ENCODE measurements at places on chromosomes 5 and 9.
A peak's percentile ranks its signal among the peaks of the same experiment; 100 is the strongest.

DNA sequence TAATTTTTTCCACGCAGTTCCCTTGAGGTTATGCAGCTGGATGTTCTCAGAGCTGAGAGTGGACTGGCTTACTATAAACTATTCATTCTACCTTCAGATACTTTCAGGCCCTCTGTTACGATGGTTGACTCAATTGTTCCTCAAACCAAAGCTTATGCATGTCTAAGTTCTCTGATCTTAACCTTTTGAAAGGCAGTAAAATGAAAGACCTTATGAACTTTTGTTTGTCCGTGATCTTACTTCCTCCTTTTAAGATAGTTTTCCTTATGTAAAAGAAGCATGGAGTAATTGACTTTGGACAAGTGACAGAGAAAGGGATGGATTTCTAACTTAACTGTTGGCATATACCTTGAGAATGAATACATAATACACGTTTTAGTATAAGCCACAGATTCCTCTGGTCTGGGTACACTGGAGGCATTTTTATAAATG lies 575.7 kb downstream of the PDE4D start:
- DNase-seq: no peak

GRCh38 chr9:18776836-18777820 lies 255.9 kb downstream of the SAXO1 start:
- DNase-seq: no peak

DNA sequence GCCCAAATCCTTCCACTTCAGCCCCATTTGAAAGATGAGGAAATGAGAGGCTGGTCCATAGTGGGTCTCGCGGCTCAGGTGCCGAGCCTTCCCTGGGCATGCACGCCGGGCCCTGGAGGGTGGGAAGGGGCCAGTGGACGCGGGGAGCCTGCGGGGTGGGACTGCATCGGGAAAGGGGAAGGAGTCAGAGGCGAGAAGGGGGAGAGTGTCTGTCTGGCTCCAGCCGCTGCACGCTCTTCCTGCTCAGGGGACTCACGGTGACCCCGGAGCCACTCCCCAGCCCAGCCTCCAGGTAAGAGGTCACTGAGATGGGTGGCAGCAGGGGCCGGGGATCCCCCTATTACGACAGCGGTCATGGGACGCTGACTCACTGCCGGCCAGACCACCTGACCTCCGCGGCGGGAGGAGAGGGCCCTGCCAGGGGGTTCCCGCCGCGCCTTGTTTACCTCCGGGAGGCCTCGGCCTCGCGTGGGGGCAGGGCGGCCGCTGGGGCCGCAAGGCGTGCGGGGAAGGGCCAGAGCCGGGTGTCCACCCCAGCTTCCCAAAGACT lies 1.9 kb upstream of the SQSTM1 start:
- DNase-seq: peak; percentile 76

GRCh38 chr5:5139777-5140478 lies at the start of gene ADAMTS16:
Gene ADAMTS16, plus strand, starts transcription at chr5:5140330. Its CDS starts 138 bp downstream, at chr5:5140468.
- DNase-seq: no peak

DNA sequence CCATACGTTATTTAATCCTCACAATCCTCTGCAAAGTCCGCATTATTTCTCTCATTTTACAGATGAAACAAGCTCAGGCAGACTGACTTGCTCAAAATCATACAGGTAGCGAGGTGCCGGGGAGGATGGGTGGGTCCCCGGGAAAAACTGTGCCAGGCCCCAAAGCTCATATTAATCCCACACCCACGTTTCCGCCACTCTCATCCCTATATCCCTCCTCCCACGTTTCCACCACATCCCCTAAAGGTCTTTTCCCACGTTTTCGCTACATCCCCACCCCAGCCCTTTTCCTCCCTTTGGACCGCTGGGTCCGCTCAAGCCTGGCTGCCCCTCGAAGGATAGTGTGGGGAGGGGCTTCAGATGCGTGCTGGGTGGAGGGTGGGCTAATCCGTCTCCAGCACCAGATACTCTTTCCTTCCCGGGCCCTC lies 434 bp upstream of the FSD1L start:
- no peak for DNase-seq

DNA sequence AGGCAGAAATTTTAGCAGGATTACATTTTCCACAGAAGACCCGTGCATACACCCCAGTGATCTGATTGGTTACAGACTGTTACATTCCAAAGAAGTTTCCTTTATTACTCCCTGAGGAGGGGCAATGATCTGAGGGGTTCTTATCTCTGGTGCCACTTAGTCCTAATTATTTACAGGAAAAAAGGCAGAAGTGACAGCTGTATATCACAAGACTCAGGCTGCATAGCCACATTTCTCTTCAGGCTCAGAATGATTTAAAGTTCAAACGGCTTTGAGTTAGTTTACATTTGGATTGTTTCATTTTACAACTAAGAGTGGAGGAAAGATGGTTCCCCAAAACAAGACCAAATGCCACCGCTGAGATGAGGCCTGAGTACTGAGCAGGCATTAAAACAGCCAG lies 17.3 kb downstream of the NAIF1 start:
- DNase-seq: no peak

GRCh38 chr9:90827181-90827871 lies 25.7 kb downstream of the SYK start:
- no peak for DNase-seq

DNA sequence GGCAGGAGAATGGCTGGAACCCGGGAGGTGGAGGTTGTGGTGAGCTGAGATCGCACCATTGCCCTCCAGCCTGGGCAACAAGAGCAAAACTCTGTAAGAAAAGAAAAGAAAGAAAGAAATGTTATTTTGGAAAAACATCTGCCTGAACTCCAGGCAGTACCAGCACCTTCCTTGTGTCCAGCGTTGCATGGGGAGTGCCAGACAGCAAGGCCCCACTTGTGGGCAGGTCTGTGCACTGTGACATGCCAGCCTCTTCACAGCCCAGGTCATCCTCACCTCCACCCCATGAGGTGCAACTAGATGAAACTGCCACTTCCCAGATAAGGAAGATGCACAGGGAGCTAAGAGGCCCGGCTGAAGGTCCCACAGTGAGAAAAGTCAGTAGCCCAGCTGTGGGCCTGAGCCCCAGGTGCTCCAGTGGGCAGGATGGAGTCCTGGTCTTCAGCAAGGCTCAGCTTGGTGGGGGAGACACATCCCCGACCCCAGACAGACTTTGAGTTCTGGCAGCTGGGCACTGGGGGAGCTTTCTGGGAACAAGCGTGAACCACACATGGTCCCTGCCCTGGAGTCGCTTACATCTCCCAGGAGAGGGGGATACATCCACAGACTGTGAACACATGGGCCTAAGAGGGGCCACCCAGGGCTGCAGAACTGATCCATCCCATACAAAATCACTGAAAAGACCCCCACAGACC lies 146.9 kb upstream of the IER5L start:
- no peak for DNase-seq

DNA sequence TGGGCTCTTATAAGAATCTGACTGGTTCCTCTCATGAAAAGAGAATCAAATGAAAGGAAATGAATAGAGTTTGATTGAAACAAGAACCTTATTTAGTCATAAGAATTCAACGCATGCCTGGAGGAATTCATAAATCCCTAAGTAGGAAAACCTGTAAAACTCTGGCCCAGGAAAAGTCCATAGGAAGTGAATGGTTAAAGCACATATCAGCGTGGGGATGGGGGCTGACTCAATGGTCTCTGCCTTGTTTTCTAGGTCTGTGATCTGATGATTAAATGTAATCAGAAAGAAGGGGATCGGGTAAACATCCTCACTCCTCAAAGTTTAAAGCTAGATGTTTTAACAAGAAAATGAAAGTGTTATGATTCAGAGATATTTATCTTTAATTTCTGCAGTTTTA lies 759.4 kb upstream of the C9orf72 start:
- no peak for DNase-seq

GRCh38 chr5:2103940-2104339 lies 221.2 kb upstream of the IRX4 start:
- DNase-seq: no peak

GRCh38 chr9:3447788-3448187 lies 78.0 kb downstream of the RFX3 start:
- no peak for DNase-seq

DNA sequence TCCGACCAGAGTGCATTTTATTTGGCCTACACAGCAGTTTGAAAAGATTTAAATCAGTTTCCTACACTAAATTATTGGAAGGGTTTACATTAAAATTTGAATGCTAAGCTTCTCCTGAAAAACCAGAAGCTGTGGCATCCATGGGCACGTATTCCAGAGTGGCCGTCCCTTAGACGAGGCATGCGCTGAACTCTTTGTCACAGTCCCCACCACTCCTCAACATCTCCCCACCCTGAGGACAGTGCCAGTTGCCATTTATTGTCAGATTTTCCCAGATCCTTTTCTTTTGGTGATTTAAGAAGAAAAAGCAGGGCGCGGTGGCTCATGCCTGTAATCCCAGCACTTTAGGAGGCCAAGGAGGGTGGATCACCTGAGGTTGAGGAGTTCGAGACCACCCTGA lies 39.9 kb upstream of the UNC5A start:
- DNase-seq: no peak

DNA sequence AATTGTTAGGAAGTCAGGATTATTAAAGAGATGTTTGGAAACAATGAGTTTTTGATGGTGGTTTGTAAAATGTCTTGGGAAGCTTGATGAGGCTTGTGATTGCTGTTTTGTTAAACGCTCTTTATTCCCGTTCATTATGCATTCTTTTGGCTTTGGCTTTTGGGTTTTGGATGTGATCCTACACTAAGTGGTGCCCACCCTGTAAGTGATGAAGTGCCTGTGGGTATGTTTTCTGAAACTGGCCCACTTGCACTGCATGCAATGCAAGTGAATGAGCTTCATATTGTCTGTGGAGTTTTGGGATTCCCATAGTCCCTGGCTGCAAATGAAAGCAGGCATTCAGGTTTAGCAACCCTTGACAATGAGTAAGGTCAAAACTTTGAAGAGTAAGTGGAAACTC lies 1035.5 kb upstream of the WWC1 start:
- DNase-seq: no peak

GRCh38 chr9:17349831-17350230 lies 215.0 kb downstream of the CNTLN start:
- DNase-seq: no peak

GRCh38 chr9:107809871-107810460 lies 320.4 kb upstream of the KLF4 start:
- no peak for DNase-seq

GRCh38 chr9:13728131-13728530 lies 448.6 kb upstream of the MPDZ start:
- no peak for DNase-seq

GRCh38 chr9:37999588-38000189 lies 69.3 kb downstream of the SHB start:
- DNase-seq: no peak

GRCh38 chr5:97480313-97480712 lies 297.3 kb upstream of the RIOK2 start:
- no peak for DNase-seq

- no peak for DNase-seq
Measured at GRCh38 chr5:81302596-81302995, 1.2 kb downstream of the ZCCHC9 start.

DNA sequence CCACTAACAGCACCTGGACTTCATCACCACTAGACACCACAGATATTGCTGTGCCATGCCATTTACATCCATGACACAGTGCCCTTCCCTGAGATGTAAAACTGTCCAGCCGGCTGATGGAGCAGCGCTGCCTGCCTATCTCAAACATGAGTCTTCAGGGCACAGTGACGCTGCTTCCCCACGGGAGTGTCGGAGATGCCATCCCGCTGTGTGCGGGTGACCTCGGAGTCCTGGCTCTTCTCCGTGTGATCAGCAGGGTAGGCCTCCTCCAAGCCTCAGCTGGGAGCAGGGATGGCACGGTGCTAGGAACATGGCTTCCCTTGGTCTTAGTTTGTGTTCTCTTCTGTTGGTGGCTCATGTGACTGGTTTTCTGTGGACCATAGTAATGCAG lies 130.3 kb upstream of the FAM120A start:
- DNase-seq: no peak

DNA sequence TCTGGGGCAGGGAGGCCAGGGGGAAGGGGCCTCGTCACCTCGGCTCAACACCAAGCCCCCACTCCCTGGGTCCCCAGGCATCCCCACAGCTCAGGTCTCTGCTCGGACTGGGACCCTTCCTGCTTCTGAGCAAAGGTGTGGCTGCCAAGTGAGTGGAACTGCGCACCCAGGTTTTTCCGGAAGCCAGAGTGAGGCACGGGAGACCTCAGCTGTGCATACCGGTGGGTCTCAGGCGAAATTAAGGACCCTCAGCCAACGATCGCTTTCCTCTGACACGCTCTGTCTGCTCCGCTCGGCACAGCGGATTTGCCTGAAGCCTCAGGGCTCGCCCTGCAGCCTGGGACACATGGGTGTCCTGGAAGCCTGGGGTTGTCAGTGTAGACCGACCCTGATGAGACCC lies 41.0 kb upstream of the IRX4 start:
- no peak for DNase-seq
